Gastroesophageal sphincter (tissue), 4 donors: ENCODE measurements at places on chromosomes 1 and 21. TPM values are rescaled to one million over a fixed set of nuclear protein-coding genes. Genes with fewer than 3 reads are reported as not detected.

Gene TPTE
- not detected for total RNA-seq

Gene DCAF8
- total RNA-seq, result 211 TPM

Gene ADORA3
- total RNA-seq, result 5.2 TPM

Gene GRIK1
- total RNA-seq, result 0.32 TPM
